Stimulated activated CD4-positive, alpha-beta T cell treated with anti-CD3 and anti-CD28 coated beads, TNF-alpha, amount 100 ng/mL, for 4 hours (primary cell): ENCODE measurements at places on chromosomes 2 and 18.
A peak's percentile ranks its signal among the peaks of the same experiment; 100 is the strongest.

DNA sequence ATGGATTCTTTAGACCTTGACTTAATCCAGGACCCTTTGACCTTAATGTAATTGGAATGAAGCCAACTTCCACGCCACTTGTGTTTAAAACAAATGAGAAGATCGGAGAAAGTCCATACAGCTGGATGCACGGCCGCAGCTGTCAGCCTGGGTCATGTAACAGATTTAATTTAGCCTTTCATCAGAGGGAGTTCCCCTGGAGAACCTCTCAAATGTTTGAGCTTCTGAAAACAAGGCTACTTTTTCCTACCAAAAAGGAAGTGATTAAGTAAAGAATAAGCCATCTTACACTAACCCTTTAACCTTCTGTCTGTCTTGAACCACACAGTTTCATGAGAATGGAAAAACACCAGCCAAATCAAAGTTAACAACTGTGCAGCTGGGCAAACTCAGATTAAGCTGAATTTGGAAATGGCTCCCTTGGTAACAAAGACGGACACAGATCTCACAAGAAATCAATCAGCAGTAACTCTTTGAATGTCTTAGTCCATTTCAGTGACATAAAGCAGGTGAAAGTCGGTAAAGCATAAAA, 103.6 kb downstream of the DOCK10 start:
- no peak for DNase-seq

DNA sequence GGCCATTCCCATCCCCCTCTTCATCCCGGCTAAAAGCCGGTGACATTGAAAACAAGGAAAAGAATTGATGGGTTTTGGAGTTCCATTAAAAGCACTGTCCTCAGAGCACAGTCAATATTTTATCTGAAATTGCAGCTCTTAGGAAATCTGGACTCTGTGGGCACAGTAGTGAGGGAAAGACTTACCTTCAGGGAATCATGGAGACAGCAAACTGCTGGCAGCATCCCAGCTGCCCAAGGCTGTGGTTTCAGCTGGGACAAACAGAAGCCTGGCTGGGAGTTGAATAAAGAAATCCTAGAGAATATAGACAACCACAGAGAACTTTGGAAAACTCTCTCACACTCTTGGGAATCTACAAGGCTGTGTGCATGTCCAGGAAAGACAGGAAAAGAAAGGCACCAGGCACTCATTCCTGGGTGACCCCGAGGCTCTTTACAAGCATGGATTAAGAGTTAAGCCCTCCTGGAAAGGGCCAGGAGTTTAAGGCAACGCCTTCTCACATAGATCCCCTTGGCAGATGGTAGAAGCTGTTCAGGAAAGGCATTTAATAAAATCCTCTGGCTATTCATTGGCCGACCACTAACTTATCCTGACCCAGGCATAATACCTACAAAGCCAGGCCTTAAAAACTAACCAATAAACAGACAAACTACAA, 255.1 kb downstream of the MYT1L start:
- DNase-seq, result no peak

GRCh38 chr18:40524881-40525280, 1430.2 kb upstream of the PIK3C3 start:
- no peak for DNase-seq

- DNase-seq, result no peak
These were observed 250.4 kb upstream of the NCKAP5 start for GRCh38 chr2:133818661-133819060.

- DNase-seq, result no peak
These were observed 36.3 kb downstream of the LNPK start for GRCh38 chr2:175965773-175966172.

GRCh38 chr2:74002505-74003421, 18.1 kb downstream of the TET3 start:
- DNase-seq, result peak; percentile 57

- DNase-seq, result no peak
These were observed 29.8 kb downstream of the MOGAT1 start for GRCh38 chr2:222701233-222701632.

- DNase-seq, result no peak
These were observed 25.3 kb upstream of the ANXA4 start for GRCh38 chr2:69716555-69717120.

- DNase-seq, result no peak
These were observed 384.0 kb downstream of the STK39 start for GRCh38 chr2:167863377-167863776.

GRCh38 chr2:18119883-18120282, 241.4 kb downstream of the KCNS3 start:
- DNase-seq, result no peak

GRCh38 chr2:72913486-72914205, 3.7 kb upstream of the EMX1 start:
- no peak for DNase-seq

DNA sequence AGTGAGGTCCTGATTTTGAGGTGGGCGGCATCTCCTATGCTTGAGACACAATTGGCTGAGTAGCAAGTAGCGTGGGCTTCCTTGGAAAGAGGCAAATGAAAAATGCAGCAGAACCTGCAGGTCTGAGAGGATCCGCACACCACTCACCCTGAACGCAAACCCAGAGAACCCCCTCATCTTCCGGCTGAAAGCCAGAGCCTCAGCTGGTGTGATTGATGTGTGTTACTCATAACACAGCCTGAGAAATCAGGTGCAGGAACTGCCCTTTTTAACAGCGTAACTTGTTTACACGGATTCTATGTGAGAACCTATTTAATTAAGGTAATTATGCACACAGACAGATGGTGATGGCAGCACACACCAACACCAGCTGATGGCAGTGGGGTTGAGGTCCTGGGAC, 123.4 kb downstream of the MRO start:
- no peak for DNase-seq

DNA sequence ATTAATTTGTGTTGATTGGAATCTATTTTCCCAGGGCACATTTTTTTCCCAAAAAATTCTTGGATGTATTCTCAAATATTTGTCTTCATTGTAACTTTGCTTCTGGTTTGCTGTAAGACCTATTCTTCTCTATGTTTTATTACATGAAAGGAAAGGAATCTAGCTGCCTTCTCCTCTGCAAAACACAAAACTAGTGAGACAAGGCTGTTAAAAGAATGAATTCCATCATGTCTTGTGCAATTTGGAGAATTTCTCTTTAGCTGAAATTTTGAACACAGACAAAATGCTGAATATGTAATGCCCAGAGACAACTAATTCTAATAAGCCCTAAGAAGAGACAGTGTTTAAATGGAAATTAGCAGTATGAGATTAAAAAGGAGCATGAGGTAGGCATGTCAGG, 275.9 kb downstream of the CDH20 start:
- no peak for DNase-seq

DNA sequence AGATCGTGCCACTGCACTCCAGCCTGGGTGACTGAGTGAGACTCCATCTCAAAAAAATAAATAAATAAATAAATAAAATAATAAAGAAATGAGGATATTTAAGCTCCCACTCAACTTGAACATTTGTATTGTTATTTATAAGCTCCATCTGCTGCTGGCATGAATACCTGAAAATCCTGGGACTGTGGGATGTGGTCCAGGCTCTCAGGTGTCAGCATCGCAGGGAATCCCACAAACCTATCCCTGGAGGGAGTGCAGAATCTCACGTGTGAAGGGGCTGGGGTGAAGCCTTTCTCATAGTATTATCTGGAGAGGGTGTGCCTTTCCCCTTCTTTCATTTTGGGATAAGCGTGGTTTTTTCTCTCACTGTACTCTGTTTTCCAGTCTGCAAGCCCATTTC, 47.4 kb upstream of the POLE4 start:
- no peak for DNase-seq

DNA sequence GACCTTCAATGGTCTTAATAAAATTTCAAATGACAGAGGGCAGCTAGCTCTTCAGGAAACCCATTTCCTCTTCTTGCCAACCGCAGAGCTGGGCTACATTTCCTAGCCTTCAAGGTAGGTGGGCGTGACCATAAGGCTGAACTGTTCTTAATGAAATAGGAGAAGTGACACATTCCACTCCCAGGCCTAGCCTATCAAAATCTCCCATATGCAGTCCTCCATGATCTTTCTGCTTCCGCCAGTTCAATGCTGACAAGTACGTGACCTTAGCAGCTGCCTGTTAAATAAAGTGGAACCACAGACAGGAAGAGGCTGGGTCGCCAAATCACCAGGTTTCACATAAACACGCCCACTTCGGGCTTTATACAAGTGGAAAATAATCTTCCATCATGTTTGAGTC, 13.2 kb downstream of the SERPINE2 start:
- peak; percentile 44 for DNase-seq

DNA sequence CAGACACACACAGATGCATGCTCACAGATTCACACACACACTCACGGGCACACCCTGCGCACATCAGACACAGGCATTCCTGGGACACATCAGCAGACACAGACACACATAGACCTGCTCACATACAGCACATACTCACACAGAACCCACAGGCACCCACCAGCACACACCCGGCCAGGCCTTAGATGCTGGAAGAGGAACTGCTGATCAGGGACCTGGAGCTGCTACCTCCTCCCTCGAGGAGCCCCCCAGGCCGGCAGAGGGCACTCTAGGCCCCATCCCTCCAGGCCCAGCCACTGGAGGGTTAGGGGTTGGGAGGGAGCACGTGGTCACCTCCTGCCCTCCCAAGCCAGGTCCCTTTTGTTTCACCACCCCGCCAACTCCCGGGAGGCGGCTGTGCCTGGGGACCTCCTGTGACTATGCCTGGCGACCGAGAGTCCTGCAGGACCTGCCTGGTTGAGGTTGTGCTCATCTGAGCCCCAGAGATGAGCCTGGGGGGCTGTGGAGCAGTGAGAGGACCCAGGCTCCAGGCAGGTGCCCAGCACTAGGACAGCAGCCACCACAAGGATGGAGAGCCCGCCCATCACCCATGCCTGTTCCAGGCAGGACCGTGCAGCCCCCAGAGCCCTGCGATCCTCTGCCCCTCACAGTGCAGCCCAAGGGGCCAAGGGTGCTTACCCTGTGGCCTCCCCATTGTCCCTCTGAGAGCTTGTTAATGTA, 21.0 kb upstream of the PTMA start:
- DNase-seq, result peak; percentile 51

DNA sequence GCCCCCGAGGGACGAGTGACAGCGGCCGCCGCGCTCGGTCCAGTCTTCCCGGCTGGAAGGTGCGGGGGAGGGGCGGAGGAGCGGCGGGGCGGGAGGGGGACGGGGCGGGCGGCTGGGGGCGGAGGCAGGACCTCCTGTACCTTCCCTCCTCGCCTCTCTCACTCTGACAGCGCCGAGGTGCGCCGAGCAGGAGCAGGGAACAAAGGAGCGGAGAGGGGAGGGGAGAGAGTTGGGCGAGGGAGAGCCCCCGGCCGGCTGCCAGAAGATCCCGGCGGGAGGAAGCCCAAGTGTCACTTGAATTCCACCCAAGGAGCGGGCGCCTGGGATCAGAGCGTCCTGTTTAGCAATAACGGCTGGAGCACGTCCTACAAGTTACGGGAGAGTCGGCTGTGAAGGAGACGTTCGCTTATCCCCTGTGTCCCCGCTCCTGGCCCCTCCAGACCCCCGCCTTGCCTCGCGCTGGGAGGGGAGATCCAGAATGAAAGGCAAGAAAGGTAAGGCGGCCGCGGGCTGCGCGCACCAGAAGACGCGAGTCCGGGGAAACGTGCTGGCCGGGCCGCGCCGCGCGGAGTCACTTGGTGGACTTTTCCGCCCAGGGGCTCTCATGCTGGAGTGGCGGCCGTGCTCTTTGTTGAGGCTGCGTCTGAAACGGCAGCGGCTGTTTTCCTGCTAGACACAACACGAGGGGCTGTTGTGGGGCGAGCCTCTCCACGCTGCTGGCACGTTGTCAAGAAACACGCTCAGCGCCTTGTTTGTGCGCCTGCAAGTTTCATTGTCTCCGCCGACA, at the start of gene TGIF1:
Gene TGIF1 (plus strand): TSS at position 161 of the 787 bp plus-strand sequence. CDS start 318 bp downstream, at position 479.
- peak; percentile 51 for DNase-seq

- no peak for DNase-seq
These were observed 130.8 kb upstream of the HS6ST1 start for GRCh38 chr2:128449226-128450061.
